Ammon's horn (tissue), 1 donor: ENCODE measurements at places on chromosomes 3 and 15.

DNA sequence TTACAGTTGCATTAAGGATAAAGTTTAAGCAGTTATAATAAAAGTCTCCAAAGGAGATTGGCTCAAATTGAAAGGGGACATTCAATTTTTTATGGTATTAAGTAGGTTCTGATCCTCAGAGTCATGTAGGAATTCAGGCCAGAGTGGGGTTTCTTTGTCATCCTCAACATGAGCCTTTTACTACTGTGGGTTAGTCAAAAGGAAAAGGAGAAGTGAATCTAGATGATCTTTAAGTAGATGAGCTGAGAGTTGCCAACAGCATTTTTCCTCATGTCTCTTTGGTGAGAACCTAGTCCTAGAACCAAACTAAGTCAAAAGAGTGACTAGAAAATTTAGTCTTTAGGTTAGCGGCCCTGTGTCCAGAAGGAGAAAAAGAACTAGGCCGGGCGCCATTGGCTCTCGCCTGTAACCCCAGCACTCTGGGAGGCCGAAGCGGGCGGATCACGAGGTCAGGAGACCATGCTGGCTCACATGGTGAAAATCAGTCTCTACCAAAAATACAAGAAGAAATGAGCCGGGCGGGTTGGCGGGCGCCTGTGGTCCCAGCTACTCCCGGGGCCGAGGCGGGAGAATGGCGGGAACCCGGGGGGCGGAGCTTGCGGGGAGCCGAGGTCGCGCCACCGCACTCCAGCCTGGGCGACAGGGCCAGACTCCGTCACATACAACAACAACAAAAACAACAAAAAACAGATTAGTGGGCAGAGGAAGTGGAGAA lies 4.2 kb upstream of the CHL1 start:
- DNase-seq = no peak

DNA sequence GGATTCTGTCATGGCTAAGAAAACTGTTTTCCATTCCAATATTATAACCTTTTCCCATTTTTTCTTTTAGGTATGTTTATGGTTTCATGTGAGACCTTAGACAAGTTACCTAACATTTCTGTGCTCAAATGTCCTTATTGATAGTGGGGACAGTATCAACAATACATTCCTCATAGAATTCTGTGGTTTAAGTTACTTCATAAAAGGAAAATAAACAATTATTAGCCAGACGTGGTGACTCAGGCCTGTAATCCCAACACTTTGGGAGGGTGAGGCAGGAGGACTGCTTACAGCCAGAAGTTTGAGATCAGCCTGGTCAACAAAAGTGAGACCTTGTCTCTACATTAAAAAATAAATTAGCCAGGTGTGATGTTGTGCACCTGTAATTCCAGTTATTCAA lies 436.8 kb upstream of the CNTN4 start:
- DNase-seq = no peak

DNA sequence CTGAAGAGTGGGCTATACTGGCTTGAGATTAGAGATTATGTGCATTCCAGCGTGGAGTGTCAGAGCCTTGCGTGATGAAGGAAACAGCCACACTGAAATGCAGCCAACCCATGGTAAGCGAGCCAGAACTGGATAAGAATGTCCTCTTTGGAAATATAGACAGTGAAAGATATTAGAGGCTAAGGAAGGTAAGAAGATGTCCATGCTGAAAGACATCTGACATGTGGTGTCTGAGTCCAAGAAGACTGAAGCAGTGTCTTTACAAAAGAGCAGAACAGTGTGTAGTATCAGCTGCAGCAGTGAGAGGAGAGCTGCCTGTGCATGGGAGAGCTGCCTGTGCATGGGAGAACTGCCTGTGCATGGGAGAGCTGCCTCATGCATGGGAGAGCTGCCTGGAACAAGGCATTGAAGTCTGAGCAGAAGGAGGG lies 672.2 kb downstream of the DIPK2A start:
- DNase-seq = peak; percentile 67

GRCh38 chr15:94322141-94322540 lies 90.8 kb downstream of the MCTP2 start:
- DNase-seq = no peak

DNA sequence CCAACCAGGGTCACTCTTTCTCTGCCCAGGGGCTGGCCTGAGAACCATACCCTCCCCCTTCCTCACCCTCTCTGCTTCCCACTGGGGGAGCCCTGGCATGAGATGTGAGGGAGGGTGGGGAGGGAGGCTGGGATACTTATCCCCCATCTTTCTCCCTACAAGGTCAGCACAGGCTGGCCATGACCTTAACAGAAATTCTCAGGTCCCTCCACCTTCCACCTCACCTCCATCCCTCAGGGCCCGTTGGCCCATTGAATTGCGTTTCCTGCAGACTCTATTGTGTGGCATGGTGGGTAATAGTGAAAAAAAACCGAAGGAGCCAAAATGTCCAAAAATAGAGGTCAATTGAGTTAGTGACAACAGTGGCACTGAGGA lies 159.5 kb downstream of the OR4M2 start:
- DNase-seq = no peak

- no peak for DNase-seq
Measured at GRCh38 chr15:64705006-64705405, 70.4 kb downstream of the RBPMS2 start.

DNA sequence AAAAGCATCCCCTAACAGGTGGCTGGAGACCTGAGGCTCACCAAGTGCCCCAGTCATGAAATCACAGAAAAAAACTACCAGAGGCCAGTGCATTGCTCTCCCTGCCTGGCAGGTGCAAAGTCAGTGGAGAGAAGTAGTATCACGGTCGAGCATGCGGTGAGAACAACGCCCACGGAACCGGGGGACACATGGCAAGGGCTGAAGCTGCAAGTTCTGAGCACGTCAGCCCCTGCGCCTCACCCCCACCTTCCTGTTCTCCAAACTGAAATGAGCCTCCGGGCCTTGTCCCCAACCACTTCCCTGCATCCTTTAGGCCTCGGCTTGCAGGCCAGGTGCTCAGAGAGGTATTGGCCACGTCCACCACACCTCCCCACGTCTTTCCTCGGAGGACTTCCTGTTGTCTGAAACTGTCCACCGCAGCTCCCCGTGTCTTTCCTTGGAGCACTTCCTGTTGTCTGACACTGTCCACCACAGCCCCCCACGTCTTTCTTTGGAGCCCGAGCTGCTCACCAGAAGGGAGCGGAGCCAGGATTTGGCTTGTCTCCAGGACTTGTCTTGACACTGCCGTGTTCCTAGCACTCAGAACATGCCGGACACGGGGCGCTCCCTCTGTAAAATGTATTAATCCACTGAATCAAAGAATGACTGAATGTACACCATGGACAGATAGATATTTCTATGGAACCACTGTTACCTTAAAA lies 43.9 kb downstream of the NSMCE3 start:
- DNase-seq = peak; percentile 16

DNA sequence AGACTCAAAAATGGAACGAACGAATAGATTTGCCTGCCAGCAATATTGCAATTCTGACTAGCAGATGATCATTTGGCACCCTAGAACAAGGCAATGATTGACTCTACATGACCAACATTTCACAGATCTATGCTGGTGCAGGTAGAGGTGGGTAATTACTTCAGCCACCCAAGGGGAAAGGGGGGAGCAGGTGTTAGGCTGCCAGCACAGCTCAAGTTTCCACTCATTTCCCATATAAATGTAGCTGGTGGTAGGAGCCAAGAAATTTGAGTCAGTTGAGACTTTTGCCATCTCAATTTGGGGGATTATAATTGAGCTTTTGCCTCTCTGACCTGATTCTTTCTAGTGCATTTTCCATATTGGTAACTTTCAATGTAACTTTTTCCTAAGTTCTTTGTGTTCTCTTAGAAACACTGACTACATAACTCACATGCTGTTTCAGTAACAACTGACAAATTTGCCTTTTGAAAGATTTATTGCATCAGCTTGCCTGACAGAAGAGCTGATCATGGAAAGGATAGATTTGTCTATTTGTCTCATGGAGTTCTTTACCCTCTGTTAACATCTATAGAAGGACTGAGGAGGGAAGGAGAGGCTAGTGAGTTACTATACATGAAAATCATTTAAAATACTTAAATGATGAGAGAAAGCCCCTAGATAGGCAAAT lies 902.5 kb downstream of the ZPLD1 start:
- DNase-seq = no peak

- DNase-seq = no peak
Measured at GRCh38 chr3:127112796-127113570, 79.9 kb upstream of the PRR23E start.

DNA sequence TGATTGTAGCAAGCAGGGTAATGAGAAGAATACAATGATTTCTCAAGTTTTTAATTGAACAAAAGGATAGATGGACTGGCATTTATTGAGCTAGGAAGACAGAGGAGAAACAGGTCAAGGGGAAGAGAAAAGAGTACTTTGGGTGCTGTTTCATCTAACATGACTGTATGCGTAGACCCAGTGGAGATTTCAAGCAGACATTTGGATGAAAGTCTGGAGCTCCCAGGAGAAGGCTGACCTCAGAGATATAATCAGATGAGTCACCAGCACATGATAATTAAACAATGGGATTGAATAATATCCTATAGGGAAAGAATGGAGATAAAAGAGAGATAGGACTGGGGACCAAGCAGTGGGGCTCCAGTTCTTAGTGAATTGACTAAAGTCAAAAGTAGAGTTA lies 194.9 kb downstream of the ARRDC4 start:
- DNase-seq = no peak

- DNase-seq = no peak
Measured at GRCh38 chr3:191378142-191378812, 48.0 kb upstream of the UTS2B start.

DNA sequence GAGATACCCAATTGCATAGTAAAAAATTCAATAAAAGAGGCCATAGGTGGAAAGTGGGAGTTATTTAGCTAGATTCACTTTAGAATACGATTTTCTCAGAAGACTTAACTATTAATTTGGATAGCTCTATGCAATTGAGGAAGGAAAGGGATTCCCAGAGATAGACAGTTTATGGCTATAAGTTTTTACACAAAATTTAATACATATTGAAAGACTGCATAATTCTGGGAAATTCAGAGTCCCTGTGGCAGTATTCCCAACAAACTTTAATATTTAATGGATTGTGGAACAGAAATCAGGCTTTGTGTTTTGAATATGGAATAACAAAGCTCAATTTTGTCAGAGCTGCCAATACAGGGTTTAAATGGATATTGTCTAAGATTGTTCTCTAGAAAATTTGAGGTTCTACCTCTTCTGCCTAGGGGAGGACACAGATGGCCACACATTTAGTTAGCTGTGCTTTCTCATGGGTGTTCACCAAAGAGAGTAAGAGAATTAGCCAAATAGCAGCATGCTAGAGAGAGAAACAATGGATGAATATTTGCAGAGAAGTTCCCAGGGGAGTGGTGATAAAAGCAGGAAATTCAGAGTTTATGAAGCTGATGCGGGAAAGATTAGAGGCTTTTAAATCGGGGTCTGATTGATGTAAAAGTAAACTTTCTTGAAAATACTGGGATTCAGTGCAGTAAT lies 8.5 kb downstream of the ISL2 start:
- no peak for DNase-seq

DNA sequence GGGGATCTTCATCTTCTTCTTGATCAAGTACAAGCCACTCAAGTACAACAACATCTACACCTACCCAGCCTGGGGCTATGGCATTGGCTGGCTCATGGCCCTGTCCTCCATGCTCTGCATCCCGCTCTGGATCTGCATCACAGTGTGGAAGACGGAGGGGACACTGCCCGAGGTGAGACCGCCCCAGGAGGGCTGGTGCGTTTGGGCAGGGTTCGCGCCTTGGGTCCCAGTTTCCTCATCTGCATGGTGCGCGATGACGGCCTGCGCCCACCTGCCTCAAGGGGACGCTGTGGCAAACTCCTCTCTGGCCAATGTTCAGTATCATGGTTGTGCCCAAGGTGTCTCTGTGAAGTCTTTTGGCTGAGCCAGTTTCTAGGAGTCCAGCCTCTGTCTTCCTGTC lies 57.5 kb upstream of the SLC6A1 start:
- DNase-seq = no peak

GRCh38 chr3:135239615-135239884 lies 444.5 kb downstream of the EPHB1 start:
- no peak for DNase-seq

GRCh38 chr3:107927361-107928083 lies 163.3 kb downstream of the CD47 start:
- DNase-seq = peak; percentile 92

- no peak for DNase-seq
Measured at GRCh38 chr3:126883241-126883640, 99.7 kb upstream of the PLXNA1 start.

DNA sequence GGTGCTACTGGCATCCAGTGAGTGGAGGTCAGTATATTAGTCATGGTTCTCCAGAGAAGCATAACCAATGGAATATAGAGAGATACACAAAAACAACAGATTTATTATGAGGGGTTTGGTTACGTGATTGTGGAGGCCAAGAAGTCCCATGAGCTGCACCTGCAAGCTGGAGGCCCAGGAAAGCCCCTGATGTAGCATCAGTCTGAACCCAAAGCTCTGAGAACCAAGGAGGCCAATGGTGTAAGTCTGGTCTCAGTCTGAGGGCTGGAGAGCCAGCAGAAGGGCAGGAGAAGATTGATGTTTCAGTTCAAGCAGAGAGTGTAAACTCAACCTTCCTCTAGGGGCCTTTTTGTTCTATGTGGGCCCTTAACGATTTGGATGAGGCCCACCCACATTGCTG lies 144.1 kb downstream of the KLF13 start:
- DNase-seq = no peak
